ENCODE measurements at places on chromosomes 4 and X.

- peak; percentile 82 for DNase-seq
Observed at GRCh38 chr4:73257234-73257633, 1.4 kb downstream of the ANKRD17 start.

DNA sequence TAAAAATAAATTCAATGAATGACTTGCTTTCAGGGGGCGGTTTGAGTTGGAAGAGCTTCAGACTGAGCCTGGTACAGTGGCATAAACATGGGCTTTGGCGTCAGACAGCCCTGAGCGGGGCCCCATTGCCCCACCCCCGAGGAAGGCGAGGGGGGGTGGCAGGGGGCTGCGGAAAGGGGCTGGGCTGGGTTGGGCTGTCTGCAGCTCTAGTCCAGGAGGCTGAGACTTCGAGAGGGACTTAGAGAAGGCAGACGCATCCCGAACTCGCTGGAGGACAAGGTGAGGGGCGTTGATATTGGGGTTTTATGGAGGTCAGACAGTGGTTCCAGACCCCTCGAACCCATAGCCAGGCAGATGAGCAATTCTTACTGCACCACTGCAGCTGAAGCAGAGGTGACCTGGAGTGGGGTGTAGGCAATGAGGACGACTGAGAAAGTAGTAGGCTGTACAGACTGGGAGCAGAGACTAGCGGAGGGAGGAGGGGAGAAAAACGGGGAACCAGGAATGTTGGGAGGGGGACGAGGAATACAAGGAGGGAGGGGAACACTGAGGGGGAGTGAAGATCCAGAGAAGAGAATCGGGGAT is at the start of gene MAGED2:
Gene MAGED2 (plus strand): TSS at position 222 of the 585 bp plus-strand sequence. CDS start 1,587 bp downstream, outside the sequence.
- peak; percentile 6 for DNase-seq

- no peak for DNase-seq
Observed at GRCh38 chr4:3243136-3243780, 5.7 kb upstream of the MSANTD1 start.

- no peak for DNase-seq
Observed at GRCh38 chrX:3603026-3603661, 110.3 kb downstream of the PRKX start.

- peak; percentile 54 for DNase-seq
Observed at GRCh38 chrX:2691543-2692220, 587 bp downstream of the CD99 start.

- no peak for DNase-seq
Observed at GRCh38 chr4:94390804-94391410, 48.3 kb upstream of the HPGDS start.

- DNase-seq = no peak
Observed at GRCh38 chr4:110124711-110125110, 73.7 kb downstream of the ELOVL6 start.

DNA sequence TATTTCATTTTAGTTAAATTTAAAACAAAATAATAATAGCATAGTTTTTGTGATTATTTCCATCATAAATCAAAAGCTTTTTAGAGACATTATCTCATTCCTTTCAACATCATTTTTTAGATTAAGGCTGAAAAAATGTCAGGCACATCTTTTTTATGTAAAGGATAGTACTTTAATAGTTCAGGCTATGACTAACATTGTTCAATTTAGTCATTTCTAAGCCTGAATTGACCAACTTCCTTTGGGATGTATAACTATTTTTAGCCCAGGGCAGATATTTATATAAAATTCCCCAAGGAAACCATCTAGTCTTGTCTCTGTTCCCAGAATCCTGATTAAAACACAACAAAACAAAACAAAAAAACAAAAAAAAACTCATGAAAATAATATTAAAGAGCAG is 145.6 kb upstream of the PCDH18 start:
- peak; percentile 89 for DNase-seq

GRCh38 chrX:153806999-153807575 is 12.6 kb downstream of the SSR4 start:
- no peak for DNase-seq

- peak; percentile 75 for DNase-seq
Observed at GRCh38 chrX:107731831-107732502, 43.6 kb downstream of the TSC22D3 start.

GRCh38 chrX:114134465-114134864 is 449.4 kb upstream of the HTR2C start:
- DNase-seq = no peak

- DNase-seq = no peak
Observed at GRCh38 chrX:69948276-69948797, 101.4 kb downstream of the AWAT2 start.

DNA sequence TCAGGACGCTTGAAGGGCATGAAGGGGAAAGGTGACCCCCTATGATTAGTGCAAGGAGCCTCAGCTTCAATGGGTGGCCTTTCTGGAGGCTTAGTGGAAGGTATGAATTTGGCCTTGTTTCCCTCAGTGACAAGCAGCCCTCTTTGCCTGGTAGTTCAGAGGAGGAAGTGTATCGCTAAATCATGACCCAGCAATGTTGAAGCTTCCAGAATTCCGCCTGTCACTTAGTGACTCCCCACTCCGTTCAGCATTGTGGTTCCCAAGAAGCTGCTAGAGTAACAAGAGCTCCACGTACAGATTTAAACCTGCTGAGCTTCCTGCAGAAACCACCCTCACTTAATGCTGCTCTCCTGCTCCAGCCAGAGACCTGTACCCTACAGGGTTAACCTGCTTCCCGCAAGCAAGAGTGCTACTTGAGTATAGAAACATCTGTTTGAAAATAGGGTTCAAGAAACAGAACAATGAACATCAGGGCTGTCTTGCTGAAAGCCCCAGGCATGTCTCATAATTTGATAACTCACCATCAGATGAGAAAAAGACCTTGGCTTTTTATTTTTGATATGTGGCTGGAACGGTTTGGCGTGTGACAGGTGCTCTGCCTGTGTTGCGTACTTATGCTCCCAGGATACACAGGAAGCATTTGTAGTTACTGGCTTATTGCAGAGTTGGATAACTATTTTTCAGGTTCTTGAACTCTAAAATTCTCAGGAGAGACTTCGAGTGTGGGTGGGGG is 105.2 kb downstream of the UCHL1 start:
- DNase-seq = no peak

- peak; percentile 5 for DNase-seq
Observed at GRCh38 chr4:72446353-72447055, 122.5 kb downstream of the ADAMTS3 start.

DNA sequence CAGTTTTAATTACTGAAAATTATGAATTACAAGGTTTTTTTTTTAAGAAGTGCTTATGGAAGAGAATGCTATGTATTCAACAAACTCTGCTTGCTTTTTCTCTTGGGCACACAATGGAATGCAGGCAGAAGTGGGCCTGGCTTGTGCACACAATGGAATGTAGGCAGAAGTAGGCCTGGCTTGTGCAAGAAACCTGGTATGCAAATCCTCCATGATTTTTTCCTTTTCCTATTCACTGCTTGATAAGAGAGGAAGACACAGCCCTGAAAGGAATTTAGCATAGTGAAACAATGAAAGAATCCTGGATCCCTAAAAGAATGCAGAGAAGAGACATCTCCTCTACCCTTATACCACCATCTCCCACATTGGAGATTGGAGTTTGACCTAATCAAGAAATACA is 138.4 kb downstream of the COL25A1 start:
- no peak for DNase-seq

GRCh38 chrX:46796574-46797191 is 37.8 kb upstream of the SLC9A7 start:
- peak; percentile 50 for DNase-seq

- DNase-seq = no peak
Observed at GRCh38 chr4:168888715-168889215, 121.3 kb downstream of the CBR4 start.

- no peak for DNase-seq
Observed at GRCh38 chrX:21725496-21725895, 32.4 kb downstream of the SMPX start.

DNA sequence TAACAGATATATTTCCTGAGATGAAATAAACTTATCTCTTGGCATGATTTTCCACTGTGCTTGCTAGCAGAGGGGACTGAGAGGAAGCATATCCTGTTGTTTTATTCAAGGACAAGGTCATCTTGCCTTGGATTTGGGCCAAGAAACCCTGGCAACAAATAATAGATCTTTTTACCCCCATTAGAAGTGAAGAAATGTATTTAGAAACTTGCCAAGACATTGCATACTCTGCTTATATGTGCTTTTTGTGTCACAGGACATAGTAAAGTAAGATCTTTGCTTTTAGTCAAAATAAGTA is 170.2 kb downstream of the RAPGEF2 start:
- DNase-seq = peak; percentile 47

GRCh38 chrX:8939322-8939721 is 94.6 kb downstream of the FAM9B start:
- DNase-seq = no peak

GRCh38 chr4:172270397-172270796 is 457.2 kb downstream of the GALNTL6 start:
- DNase-seq = no peak

- DNase-seq = no peak
Observed at GRCh38 chr4:123446865-123447474, 50.4 kb downstream of the SPRY1 start.

DNA sequence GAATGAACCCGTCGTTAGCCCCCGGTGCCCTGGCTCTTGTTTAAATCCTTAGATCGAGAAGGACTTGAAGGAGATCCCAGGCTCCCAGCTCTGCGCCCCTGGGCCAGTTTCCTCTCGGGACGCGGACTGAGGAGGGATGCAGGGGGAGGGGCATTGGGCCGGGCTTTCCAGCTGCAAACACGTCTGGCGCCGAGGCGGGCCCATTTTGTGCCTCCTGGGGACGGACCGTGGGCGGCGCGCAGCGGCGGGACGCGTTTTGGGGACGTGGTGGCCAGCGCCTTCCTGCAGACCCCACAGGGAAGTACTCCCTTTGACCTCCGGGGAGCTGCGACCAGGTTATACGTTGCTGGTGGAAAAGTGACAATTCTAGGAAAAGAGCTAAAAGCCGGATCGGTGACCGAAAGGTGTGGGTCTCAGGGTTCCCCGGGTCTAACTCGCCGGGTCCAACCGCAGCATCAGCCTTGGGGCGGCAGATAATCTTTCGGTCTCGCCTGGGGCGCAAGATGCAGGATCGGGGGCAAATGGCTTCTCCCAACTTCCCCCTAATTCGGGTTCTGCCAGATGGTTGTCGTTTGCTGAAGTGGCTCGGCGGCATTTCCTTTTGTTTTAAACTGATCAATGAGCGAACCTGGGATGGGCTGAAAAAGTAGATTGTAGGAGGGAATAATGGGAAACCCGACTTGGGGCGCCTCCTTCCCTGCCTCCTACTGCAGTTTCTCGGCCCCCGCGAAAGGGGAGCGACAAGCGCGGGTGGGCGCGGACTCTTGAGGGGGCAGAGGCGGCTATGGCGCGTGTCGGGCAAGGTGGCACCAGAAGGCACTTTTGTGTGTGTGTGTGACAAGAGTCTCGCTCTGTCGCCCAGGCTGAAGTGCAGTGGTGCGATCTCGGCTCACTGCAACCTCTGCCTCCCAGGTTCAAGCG is 2.9 kb downstream of the PDGFRA start:
- DNase-seq = peak; percentile 73

DNA sequence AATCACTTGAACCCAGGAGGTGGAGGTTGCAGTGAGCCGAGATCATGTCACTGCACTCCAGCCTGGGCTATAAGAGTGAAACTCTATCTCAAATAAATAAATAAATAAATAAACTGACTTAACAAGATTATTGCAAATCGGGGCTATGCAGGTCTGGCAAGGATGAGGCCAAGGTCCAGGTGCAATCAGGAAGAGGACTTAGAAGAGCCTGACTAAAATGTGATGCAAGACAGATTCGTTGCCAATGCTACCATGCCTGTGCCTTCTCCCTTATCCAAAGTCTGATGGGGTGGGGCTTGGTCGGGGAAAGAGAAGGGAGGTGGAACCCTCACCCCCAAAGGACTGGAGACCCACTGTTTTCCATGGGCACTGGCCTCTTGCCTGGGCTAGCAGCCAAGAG is 14.7 kb downstream of the ZCCHC13 start:
- DNase-seq = no peak

DNA sequence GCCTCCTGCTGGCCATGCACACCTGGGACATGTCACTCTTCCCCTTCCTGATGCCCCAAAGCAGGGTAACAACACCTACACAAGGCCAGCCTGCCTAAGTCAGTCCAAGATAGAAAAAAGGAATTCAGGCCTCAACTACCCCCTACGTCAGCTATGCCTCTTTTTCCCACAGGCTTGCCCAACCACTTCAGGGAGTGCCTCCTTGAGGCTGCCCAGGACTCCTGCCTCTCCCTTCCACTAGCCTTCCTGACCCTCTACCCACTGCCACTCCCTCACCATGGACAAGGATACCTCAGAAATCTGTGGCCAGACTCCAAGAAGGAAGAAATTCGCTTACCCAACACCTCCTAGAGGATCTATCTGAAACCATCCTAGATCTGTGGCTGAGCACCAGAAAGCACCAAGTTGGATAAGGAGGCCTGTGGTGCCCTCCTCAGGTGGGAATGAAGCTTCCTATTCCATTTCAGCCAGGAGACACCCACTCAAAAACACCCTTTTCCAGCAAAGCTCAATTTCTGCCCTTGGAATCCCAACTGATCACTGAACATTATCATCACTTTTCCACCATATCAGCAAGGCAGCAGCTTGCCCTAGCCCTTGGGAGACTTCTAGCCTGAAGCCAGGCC is 1.8 kb downstream of the KDM5C start:
- no peak for DNase-seq

GRCh38 chrX:123834116-123834515 is 25.7 kb upstream of the XIAP start:
- no peak for DNase-seq

- DNase-seq = no peak
Observed at GRCh38 chr4:40303751-40304150, 31.4 kb upstream of the CHRNA9 start.

- DNase-seq = no peak
Observed at GRCh38 chr4:139312552-139313332, 10.5 kb upstream of the NDUFC1 start.

GRCh38 chr4:59689149-59689548 is 1511.0 kb upstream of the ADGRL3 start:
- no peak for DNase-seq

GRCh38 chr4:675980-676870 is 1.9 kb downstream of the MYL5 start:
- DNase-seq = no peak

DNA sequence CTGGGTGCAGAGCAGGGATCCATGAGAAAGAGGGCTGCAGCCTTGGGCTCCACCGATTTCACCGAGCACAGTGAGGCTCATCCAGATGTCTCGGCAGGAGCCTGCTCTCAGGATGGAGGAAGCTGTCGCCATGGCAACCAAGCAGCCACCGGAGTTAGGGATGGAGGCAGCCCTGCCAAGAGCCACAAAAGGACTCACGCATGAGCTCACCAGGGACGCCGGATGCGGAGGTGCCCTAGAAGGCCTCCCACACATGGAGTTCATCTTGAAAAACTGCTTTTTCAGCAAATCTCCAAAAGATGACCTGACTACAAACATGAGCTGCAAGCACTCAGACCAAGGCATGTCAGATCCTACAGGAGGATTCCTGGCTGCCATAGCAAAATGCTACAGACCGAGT is 90.7 kb downstream of the WFS1 start:
- no peak for DNase-seq

Measured in fibroblast of gingiva (primary cell).